Gastroesophageal sphincter (tissue), 4 donors: ENCODE measurements at places on chromosomes 7 and 10.

DNA sequence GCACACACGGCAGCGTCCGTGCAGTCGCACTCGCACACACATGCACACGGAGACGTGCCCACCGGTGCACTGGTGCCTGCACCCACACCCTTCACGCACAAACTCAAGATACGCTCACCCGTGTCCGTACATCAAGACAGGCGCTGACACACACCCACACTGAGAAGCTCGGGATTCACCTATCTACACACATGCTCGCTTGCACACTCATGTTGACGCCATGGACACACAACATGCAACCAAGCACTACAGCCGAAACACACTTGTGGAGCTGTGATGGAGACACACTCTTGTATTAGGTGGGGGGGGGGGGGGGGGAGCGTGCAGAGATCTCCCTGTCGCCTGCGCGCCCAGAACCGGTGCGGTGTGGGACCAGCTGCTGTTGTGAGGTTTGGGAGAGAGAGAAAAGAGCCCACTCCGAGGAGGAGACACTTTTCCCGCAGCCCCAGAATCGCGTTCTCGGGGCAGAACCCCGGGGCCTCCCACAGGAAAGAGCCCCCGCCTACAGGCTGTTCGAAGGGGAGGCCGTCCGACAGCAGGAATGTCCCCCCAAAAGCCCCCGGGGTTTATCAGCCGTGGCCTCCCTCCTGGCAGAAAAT is 605 bp upstream of the NFKB2 start:
- no peak for ATAC-seq

GRCh38 chr7:37493123-37493522 is 44.5 kb upstream of the ELMO1 start:
- no peak for ATAC-seq

DNA sequence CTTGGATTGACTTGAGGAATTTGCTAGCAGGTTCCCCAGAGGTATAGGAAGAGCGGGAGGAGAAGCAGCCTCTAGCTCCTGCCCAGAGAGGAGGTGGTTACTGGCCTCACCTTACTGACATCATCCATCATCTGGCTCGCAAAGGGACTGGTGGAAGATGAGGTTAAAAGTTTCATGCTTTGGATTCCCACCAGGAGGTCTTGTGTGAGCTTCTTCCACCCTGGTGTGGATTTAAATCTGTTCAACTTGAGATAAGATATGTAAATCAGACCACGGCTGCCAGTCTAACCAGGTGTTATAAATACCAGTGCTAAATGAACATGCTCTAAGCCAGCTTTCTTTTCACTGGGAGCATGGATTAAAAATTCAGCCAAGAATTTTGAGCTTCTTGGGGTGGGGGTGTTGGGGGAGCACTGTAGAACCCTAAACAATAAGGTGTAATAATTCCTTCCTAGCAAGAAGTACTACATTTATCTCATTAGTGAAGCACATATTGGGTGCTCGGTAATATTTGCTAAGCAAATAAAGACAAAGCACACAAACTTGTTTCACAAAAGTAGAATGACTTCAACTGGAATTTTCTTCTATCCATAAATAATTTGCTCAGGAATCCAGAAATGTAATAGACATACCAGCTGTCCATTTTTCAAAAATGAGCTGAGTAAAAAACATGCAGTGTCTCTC is 7.8 kb downstream of the PROSER2 start:
- ATAC-seq = no peak

DNA sequence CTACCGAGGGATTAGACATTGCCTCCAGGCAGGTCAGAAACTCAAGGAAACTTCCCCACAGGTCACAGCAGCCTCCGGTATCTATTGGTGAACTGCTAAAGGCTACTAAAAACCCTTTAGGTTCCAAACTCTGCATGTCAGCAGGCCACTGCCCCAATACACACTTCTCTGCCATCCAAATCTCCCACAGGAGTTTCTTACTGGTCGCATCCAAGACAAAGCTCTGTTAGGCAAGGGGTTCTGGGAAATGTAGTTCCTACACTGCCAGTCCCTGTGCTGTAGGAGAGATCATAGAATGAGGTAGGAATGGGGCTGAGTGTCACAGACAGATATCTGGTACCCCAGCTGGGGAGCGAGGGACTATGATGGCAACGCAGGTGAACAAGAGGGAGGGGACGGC is 757.0 kb upstream of the C7orf33 start:
- no peak for ATAC-seq

DNA sequence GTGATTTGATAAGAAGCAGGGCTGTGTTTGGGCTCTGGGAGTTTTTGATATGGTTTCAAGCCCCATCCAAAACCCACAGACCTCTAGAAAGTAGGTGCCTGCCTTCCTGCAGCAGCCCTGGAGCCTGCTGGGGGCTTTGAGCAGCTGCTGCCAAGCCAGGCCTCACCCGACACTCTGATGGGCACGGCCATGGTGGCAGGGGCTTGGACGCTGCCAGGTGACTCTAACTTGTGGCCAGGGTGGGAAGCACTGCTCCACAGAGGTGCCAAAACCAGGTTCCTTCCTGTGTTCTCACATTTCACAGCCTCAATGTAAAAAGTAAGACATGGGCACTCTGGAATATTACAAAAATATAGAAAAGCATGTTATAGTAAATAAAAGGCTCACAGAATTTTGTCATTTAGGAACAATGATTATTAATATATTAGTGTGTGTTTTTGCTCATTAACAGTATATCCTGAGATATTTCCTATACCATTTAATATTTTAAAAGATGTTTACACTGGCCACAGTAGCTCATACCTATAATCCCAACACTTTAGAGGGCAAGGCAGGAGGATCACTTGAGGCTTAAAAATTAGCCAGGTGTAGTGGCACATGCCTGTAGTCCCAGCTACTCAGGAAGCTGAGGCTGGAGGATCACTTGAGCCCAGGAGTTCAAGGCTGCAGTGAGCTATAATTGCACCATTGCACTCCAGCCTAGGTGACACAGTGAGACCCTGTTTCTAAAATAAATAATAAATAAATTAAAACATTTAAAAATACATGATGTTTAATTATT is 95.1 kb downstream of the EGFR start:
- ATAC-seq = no peak

DNA sequence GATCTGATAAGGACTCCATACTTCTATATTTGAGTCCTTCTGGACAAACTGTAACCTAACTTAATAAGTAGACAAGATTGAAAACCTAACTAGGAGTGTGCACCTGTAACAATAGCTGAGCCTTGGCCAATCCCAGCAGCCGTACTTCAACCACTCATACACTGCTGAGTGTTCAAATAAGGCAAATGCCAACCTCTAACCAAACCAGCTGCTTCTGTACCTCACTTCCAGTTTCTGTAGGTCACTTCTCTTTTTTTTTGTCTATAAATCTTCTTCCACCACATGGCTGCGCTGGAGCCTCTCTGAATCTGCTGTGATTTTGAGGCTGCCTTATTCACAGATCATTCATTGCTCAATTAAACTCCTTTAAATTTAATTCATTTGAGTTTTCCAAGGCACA is 753.2 kb downstream of the DNAJB9 start:
- no peak for ATAC-seq

- no peak for ATAC-seq
These were observed 80.6 kb upstream of the C1QL3 start for GRCh38 chr10:16602104-16602775.

DNA sequence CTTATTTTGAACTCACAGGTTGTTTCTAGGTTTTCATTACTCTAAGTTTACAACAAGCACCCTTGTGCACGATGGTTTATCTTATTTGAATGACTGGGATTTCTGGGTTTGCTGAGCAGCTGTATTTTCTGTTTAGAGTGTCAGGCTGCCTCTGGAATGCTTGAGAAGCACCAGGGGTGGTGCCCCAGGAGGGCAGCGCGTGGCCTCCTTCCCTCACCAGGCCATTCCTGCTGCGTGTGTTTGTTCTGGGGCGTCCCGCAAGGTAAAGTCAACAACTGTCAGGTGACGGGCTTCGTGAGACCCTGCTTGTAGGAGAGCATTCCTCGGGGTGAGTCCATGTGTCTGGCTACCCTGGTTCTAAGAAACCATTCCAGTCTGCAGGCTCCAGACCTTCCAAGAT is 54.9 kb downstream of the FAM171A1 start:
- no peak for ATAC-seq

GRCh38 chr7:115476671-115477181 is 553.8 kb downstream of the TFEC start:
- no peak for ATAC-seq

GRCh38 chr10:17244700-17245365 is 16.8 kb downstream of the VIM start:
- ATAC-seq = no peak

GRCh38 chr7:27759491-27759890 is 19.5 kb downstream of the TAX1BP1 start:
- ATAC-seq = no peak

- ATAC-seq = no peak
These were observed 146.4 kb upstream of the NOBOX start for GRCh38 chr7:144549861-144550260.

GRCh38 chr7:134788191-134788590 is 8.8 kb downstream of the CALD1 start:
- no peak for ATAC-seq

- no peak for ATAC-seq
These were observed 196.4 kb upstream of the POM121L12 start for GRCh38 chr7:52838981-52839411.
